Activated CD4-positive, alpha-beta T cell treated with anti-CD3 and anti-CD28 coated beads, Interleukin-2, amount 50 U/mL, for 16 hours (primary cell): ENCODE measurements at places on chromosomes 2 and 18.

DNA sequence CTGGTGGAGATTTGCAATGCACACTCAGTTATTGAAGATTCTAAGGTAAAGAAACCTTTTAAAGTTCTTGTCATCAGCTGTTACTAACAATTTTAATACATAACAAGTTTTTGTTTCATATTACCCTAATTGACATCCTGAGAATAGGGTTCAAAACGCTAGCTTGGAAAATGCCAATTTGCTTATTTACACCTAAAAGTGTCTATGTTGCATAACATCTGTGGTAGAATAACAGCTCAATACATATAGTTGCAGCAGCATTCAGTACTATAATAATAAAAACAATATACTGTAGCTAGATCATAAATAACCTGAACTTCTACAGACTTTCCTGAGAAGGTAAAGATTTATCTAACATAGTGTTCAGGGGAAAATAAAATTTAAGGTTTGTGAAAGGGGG is 219.0 kb downstream of the OSR1 start:
- DNase-seq: no peak

DNA sequence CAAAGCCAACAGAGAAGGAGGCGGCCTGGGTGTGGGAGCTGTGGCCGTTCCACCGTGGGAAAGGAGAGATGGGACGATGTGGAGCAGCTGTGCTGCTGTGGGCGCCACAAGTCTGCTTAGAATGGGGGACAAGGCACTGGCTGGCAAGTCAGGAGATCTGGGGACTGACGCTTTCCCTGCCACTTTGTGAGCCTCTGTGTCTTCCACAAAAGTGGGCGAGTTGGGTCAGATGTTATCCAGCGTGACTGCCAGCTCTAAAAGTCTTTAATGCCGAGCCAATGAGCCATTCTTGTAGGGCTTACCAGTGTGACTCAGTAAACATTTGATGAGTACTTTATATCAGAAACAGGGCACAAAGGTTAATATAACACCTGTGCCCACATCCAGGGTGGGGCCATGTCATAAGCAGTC is 113.6 kb upstream of the MGAT5 start:
- DNase-seq: no peak

DNA sequence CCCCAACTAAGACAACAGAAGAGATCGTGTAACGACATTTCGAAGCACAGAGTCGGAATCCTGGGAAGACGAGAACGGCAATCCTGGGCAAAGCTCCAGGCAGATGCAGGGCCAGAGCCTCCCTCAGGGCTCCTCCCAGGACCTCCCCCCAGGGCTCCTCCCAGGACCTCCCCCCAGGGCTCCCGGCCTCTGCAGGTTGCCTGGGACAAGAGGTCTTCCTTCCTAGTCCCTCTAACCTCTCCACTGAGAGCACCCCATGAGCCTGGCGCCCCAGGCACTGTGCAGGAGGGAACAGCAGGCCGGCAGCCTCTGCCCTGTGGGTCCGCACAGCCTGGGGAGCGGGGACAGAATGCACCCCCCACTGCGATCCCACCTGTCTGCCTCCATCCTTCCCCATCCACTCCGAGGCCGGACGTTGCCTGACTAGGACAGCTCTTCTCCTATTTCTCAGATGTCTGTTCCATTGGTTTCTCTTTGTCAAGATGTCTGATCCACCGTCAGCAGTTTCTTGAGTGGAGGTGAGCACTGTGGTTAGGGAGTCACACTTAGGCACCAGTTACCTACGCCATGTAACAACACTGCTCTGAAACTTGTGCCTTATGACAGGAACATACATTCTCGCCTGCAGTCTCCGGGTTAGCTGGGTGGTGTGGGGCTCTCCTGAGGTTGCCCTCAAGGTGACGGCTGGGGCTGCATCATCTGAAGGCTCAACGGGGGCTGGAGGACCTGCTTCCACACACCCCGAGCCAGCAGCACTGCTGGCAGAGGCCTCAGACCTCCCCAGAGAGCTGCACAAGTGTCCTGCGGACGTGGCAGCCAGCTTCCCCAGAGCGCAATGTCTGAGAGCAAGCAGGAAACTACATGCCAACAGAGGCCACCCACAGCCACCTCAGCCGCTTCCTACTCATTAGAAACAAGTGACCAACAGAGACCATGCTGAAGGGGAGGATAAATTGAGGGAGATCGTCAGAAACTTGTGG is 28.9 kb downstream of the ADI1 start:
- DNase-seq: no peak

- DNase-seq: no peak
Measured at GRCh38 chr2:2828774-2829368, 497.8 kb upstream of the MYT1L start.

DNA sequence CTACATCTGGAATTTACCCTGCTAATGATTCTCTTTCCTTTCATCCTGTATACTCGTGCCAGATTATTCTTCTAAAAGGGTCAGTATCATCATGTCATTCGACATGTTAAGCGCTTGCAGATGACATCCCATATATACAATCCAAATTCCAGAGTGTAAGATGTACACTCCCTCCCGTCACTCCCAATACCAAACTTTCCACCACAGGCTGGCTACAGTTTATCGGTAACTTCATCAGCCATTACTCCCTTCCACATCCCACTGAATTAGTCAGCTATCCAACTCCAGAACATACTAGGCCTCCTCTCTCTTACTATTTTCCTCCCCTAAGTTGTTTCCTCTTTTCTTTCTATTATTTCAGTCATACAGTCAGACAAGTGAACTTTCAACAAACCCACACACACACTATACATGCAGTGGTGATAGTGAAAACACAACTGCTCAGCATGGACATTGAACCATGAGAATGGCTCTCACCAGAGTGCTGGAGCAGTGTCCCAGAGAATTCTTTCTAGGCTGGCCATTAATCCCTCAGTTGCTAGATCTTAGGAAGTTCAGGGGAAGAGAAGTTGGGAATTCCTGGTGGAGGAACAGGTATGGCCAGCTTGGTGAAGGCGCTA is 10.6 kb upstream of the NMI start:
- DNase-seq: no peak

GRCh38 chr18:48030616-48031480 is 100.4 kb upstream of the SMAD2 start:
- peak; percentile 16 for DNase-seq
